ENCODE measurements at places on chromosomes 16 and 17.

- DNase-seq, result peak; percentile 9
These were observed at the start of gene WFDC1 for GRCh38 chr16:84294531-84295142. Gene WFDC1 (plus strand): TSS chr16:84294878. CDS start chr16:84294972, 94 bp downstream.

- DNase-seq, result no peak
These were observed 39.0 kb downstream of the CYB5D2 start for GRCh38 chr17:4182043-4182442.

GRCh38 chr17:2706911-2707510 lies 4.6 kb downstream of the CLUH start:
- DNase-seq, result no peak

GRCh38 chr16:56353054-56353921 lies 72.1 kb downstream of the AMFR start:
- no peak for DNase-seq

DNA sequence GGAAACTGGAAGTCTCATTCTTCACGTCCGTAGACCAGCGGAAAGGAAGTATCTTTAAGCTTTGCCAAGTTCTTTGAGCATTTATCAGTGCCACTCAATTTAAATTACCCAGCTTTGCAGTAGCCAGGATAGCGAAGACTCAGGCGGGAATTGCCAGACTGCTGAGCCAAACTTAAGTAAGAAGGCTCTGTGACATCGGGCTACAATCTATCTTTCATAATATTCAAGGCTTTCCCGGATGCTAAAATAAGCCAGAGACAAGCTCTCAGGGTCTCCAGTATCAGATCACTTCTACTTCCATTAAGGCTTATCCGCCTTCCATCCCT lies 436 bp upstream of the BRIP1 start:
- no peak for DNase-seq

GRCh38 chr17:9671559-9671958 lies 26.2 kb downstream of the USP43 start:
- no peak for DNase-seq

GRCh38 chr17:76078860-76079534 lies at the start of gene ZACN:
Gene ZACN (plus strand): TSS chr17:76079182. CDS start chr17:76079265, 83 bp downstream.
- no peak for DNase-seq

GRCh38 chr16:649631-650030 lies 466 bp downstream of the WDR90 start:
- DNase-seq, result no peak

DNA sequence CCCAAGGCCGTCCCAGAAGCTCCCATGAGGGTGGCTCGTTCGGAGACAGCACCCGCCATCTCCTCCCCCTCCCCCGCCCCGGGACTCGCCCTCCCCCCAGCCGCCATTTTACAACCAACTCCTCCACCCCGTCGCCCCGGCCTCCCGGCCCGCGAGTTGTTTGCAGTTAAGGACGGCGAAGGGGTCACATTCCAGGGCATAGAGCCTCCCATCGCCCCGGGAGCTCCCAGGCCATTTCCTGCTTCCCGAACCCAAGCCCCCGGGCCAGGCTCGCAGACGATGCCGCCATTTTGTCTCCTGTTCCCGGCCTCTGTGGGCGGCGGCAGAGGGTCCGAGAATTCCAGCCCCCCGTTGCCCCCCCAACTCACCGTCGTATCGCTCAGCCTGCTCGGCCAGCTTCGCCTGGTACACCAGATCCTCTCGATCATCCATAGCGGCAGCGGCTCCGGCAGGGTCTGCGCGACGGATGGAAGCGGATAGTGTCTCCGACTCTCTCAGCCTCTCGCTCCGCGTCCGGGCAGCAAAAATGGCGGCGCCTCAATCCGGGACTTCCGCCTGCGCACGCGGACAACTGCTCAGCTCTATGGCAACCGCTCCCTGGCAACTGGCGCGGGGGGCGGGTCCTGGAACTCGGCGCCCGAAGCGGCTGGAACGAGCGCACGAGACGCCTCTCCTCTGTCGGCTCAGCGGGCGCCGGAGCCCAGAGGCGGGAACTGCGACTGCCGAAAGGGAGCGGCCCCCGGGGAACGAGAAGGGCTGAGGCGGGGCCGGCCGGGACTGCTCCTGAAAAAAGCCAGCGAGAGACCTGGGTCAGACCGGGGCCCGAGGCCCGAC lies at the start of gene YWHAE:
TSS of gene YWHAE (minus strand) at position 544 of the 834 bp plus-strand sequence. CDS start at position 432, 112 bp downstream.
- DNase-seq, result peak; percentile 97

GRCh38 chr17:38322897-38323296 lies 20.9 kb downstream of the GPR179 start:
- DNase-seq, result no peak

- no peak for DNase-seq
These were observed 63.3 kb upstream of the HSBP1 start for GRCh38 chr16:83744441-83744981.

DNA sequence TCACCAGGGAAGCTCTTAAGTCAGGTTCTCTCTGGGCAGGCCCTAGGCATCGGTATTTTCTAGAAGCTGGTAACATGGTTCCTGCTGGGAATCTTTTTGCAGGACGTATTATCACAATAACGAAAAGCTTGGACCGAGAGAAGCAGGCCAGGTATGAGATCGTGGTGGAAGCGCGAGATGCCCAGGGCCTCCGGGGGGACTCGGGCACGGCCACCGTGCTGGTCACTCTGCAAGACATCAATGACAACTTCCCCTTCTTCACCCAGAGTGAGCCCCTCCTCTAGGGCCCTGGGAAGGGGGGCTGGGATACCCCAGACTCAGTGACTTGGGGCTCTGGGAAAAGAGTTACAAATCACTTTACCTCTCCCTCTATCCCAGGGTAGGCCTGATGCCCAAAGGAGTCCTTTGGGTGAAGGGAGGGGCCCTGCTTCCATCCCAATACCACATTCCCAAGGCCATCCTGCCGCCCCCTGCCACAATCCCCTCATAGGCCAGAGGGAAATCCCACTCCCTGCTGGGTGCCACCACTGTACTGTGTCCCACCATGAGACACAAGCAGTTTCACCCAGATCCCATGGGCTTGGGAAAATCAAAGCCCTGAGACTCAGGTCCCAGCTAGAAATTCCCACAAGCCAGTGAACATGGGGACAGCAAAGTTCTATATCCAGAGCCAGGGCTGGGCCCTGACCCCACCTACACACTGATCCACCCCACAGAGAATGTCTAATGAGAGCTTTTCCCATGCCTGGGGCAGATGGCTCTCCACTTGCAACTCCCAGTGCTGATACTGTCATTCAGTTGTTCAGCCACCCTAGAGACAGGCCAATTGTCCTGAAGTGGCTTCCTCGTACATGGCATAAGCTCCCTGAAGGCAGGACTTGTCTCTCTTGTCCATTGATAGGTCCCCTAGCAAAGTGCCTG lies 23.0 kb downstream of the CDH5 start:
- no peak for DNase-seq

DNA sequence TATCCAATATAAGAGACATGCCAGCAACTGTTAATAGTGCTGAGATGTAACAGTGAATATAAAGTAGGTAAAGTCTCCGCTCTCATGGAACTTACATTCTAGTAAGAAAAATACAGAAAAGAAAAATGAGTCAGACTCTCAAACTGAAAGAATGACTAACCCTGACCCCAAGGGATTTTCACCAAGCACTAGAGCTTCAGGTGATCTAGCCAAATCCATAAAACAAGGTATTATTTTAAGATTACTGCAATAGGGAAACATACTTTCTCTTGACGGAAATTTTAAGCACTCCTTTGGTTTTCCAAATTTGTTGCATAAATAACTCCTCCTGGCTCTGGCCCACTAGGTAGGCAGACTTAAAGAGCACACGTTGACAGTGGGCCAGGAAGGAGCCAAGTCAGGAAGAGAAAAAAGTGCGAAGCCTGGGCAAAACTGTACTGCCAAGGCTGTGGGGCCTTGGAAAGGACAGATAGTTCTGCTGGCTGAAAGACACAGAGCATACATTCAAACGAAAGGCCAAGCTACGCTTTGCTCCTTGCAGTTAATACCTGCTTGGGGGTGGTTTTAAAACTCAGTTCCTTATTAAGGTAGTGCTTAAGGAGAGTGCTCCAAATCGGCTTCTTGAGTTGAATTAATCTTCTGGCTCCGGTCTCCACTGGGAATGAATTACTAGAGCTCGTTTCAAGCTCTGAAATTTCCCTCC lies 1.4 kb downstream of the GOT2 start:
- DNase-seq, result no peak

DNA sequence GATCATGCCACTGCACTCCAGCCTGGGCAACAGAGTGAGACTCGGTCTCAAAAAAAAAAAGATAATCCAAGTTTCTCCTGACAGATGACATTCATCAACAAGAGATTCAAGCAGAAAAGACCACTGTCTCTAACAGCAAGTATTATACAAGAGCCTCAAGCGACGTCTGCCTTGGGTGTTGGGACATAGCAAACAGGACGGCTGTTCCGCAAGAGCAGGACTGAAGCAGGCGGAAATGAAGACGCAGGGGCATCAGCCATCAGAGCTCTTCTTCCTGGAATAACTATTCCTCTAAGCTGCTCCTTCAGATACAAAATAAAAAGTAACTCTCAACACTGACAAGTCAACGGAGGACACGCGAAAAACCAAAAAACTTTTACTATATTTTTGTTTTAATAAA lies 54.0 kb downstream of the ANKRD11 start:
- no peak for DNase-seq

GRCh38 chr16:57534337-57534880 lies 2.0 kb downstream of the CCDC102A start:
- DNase-seq, result no peak

DNA sequence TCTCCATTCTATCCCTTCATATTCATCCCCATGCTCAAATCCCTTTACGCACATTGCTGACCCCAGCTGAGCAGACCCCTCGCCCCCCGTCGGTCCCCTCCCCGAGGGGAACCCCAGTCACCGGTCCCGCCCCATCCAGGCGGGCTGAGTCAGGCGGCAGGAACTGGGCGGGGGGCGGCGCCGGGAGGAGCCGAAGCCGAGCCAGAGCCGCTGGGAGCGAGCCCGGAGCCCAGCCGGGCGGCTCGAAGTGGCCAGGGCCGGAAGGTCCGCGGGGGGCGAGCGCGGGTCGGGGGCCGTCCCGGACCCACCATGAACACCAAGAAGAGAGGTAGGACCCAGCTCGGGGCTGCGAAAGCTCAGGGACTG lies 8.6 kb downstream of the RIPOR1 start:
- DNase-seq, result peak; percentile 87

- peak; percentile 74 for DNase-seq
These were observed 20.0 kb downstream of the TRAF4 start for GRCh38 chr17:28763804-28764266.

DNA sequence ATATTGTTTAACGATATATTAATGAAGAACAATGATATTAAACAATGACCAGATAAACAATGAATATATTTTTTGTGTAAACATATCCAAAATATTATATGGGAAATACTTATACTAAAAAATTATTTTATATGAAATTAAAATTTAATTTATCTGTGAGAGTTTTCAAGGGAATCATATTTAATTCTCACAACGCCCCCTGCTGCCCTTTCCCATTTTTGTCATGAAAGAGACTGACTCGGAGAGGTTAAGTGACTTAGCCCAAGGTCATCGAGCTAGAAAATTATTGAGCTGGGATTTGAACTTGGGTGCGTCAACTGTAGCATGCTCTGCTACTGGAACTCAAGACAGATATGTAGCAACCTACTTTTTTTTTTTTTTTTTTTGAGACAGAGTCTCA lies 7.2 kb upstream of the MYCBPAP start:
- DNase-seq, result peak; percentile 34

DNA sequence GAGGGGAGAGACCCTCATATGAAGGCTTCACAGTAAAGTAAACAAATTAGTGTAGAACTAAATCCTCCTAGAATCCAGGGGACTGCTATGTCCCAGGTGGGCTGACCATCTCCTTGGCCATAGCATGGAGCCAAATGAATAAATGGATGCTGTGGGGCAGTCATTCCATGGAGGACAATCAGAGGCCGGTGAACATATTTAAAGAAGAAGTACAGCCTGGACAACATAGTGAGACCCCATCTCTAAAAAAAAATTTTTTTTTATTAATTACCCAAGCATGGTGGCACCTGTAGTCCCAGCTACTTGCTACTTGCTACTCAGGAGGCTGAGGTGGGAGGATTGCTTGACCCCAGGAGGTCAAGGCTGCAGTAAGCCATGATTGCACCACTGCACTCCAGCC lies 5.3 kb upstream of the CBFB start:
- DNase-seq, result no peak

Data from lung microvascular endothelial cell (primary cell).